Right renal pelvis (tissue), 4 donors: ENCODE measurements at places on chromosomes 1 and 21.

- DNase-seq, result no peak
Measured at GRCh38 chr1:76763738-76764137, 103.5 kb upstream of the ST6GALNAC5 start.

DNA sequence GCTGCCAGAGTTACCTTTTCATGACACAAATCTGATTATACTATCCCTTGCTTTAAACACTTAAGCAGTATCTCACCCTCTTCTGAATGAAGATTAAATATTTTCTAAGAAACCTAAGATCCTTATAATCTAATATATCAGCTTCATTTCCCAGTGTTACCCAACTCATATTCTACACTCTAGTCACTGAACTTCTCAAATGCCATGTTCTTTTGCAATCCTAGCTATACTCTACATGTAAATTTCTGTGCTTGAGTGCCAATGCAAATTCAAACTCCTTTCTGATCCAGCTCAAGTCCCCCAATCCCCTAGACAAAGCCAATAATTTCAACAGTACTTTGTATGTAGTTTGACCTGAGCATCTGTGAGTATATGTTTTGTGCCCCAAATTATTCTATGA lies 293.9 kb downstream of the SDCCAG8 start:
- DNase-seq, result no peak

DNA sequence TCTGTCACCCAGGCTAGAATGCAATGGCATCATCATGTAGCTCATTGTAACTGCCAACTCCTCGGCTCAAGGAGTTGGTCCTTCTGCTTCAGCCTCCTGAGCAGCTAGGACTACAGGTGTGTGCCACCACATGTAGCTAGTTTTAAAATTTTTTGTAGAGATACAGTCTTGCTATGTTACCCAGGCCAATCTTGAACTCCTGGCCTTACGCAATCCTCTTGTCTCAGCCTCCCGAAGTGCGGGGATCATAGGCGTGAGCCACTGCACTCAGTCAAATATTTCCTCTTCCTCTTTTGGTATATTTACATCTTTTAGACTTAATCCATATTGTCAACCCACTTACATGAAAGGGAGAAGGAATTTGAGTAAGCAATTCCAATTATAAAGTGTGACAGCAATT lies 121.1 kb downstream of the EVI5 start:
- DNase-seq, result no peak

- DNase-seq, result no peak
Measured at GRCh38 chr21:34807146-34807880, 138.5 kb downstream of the CLIC6 start.

DNA sequence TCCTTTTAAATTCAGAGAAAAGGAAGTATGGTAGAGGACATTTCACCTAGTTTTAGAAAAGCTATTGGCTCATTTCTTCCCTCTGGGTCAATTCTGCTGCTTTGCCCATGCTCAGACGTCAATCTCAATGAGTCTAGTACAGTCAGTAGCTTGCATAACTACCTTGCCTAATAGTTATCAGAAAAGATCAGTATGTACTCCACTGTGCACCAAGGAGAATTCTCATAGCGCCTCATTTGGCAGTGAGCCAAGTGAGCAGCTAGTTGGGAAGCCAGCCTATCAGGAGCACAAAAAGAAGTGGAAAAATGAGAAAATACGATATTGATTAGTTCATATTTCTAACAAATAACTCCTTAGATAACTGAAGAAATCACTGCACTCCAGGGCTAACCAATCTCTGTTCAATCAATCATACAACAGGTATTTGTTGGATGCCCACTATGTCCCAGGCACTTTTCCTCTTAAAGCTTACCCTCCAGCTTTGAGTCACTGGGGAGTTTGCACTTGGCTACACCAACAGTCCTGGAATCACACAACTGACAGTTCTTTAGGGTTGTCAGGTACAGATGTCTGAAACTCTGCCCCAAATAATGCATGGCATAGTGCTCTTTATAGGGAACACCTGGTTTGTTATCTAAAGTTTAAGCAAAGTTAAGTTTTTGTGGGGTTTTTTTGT lies 50.2 kb downstream of the PRDX6 start:
- DNase-seq, result no peak

DNA sequence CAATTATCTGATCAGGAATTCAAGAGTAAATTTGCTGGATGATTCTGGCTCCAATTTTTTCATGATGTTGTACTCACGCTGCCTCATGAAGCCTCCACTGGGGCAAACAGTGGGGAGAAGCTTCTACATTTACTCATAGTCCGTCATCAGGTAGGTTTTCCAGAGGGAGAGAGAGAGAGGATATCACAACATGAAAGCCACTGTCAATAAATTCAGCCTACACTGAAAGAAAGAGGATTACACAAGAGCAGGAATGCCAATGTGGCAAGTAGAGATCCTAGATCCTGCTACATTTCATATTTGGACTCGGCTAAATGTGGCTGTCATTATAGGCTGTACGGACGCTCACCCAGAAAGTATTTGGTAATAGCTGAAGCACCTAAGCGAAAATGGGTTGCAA lies 819.9 kb downstream of the BRINP3 start:
- no peak for DNase-seq
